ENCODE measurements at places on chromosomes 6 and 20. TPM values are rescaled to one million over a fixed set of nuclear protein-coding genes. Genes with fewer than 3 reads are reported as not detected.

- H3K4me3 ChIP-seq = no peak overlapping the region
- H3K27ac ChIP-seq = no peak overlapping the region
- no peaks in the 10 kb centered on the region for H3K36me3 ChIP-seq
These were observed 64.5 kb upstream of the STX16 start for GRCh38 chr20:58586565-58587093.

DNA sequence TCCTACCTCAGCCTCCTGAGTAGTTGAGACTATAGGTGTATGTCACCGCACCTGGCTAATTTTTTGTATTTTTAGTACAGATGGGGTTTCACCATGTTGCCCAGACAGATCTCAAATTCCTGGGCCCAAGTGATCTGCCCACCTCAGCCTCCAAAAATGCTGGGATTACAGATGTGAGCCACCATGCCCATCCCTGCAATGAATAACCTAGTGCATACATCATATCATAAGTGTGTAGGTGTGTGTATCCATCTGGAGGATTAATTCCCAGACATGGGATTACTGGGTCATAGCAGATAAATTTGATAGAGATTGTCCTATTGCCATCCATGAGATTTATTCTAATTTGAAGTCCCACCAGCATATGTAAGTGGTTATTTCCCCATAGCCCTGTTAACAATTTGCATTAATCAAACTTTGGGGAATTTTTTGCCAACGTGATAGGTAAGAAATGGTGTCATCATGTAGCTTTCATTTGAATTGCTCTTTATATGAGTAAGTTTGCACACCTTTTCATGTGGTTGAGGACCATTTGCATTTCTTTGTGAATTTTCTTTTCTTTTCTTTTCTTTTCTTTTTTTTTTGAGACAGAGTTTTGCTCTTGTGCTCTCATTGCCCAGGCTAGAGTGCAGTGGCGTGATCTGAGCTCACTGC lies 29.9 kb upstream of the BACH2 start:
- H3K4me3 ChIP-seq = no peak overlapping the region
- H3K27me3 ChIP-seq = no peaks in the 10 kb centered on the region
- no peaks in the 10 kb centered on the region for H3K36me3 ChIP-seq
- no peak overlapping the region for H3K27ac ChIP-seq
- no peaks in the 10 kb centered on the region for H3K4me1 ChIP-seq

SLC13A3 gene
- 2.4 TPM for total RNA-seq

GRCh38 chr6:141829566-141830360 lies 303.0 kb upstream of the GJE1 start:
- no peak overlapping the region for H3K27ac ChIP-seq
- no peaks in the 10 kb centered on the region for H3K36me3 ChIP-seq
- no peaks in the 10 kb centered on the region for H3K27me3 ChIP-seq
- no peak overlapping the region for H3K4me3 ChIP-seq

GRCh38 chr6:125940247-125941041 lies 16.1 kb upstream of the HINT3 start:
- H3K27me3 ChIP-seq = no peaks in the 10 kb centered on the region
- H3K4me3 ChIP-seq = no peak overlapping the region
- H3K27ac ChIP-seq = peak overlapping the region; percentile 15

GRCh38 chr6:27129095-27129815 lies 118.2 kb upstream of the PRSS16 start:
- H3K4me3 ChIP-seq = no peak overlapping the region
- H3K27me3 ChIP-seq = no peaks in the 10 kb centered on the region
- H3K27ac ChIP-seq = no peak overlapping the region
- H3K36me3 ChIP-seq = no peaks in the 10 kb centered on the region

GRCh38 chr6:226516-227073 lies 65.7 kb upstream of the DUSP22 start:
- H3K36me3 ChIP-seq = no peaks in the 10 kb centered on the region
- no peaks in the 10 kb centered on the region for H3K27me3 ChIP-seq
- no peak overlapping the region for H3K27ac ChIP-seq

DNA sequence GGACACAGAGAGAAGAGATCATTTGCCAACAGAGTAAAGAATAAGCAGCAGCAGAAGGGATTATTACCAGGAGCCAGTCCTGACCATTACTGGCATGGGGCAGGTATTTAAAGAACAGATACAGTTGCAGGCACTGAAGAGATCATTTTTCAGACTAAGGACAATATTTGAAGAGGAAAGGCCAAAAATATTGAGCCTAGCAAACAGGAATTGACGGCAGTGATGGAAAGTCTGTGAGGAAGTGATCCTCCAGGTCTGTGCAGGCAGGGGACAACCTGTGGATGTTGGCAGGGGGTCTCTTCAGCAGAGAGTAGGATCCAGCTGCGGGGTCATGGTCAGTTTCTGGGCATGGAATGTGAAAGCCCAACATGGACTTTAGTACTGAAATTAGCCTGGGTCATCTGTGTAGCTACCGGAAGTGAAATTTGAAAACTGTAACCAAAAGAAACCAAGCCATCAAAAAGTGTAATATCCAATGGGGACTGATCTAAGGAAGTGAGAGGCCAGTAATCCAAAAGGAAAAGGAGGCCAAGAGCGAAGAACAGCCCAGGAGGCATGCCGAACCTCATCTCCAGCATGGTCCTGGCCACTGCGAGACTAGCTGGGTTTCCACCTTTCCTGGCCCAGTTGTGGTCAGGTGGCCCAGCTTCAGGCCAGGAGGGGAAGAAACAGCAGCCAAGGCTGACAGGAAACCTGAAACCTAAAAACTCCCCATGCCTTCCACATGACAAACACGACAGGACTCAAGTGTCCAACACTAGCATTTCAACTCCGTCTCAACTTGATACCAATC lies 115.1 kb upstream of the TNFAIP3 start:
- no peak overlapping the region for H3K4me3 ChIP-seq
- H3K27ac ChIP-seq = no peak overlapping the region
- no peak for DNase-seq
- H3K4me1 ChIP-seq = peaks cover 6% of the 10 kb centered on the region
- H3K27me3 ChIP-seq = no peaks in the 10 kb centered on the region

EBF4 gene
- 11.6 TPM for total RNA-seq

TULP1 gene
- total RNA-seq = not detected

GRCh38 chr20:13996265-13996664 lies 949 bp downstream of the MACROD2 start:
- no peaks in the 10 kb centered on the region for H3K4me1 ChIP-seq
- H3K27me3 ChIP-seq = no peaks in the 10 kb centered on the region
- peak; percentile 21 for DNase-seq
- peak overlapping the region; percentile 90 for H3K4me3 ChIP-seq
- H3K27ac ChIP-seq = no peak overlapping the region

CCDC170 gene
- 1.2 TPM for total RNA-seq

DNA sequence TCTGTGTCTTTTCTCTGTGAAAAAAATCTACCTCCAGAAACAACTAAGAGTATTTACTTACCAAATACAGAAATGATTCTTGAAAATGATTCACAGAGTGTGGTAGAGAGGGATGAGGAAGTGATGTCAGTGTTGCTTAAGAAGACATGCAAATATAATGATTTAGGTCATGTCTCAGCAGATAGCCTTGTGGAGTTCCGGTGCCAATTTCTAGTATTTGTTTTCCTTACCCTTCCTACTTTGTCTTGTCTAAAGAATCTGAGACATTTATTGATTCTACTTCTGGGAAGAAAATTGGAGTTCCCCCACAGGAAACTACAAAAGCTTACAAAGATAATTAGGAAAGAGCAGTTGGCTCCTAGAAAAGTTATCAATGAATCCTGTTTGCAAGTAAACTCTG lies 68.8 kb downstream of the GJA1 start:
- no peaks in the 10 kb centered on the region for H3K27me3 ChIP-seq
- H3K4me3 ChIP-seq = no peak overlapping the region
- H3K36me3 ChIP-seq = no peaks in the 10 kb centered on the region
- H3K27ac ChIP-seq = peak overlapping the region; percentile 50

GRCh38 chr20:30513050-30513628 lies 744.3 kb upstream of the DEFB115 start:
- no peak for DNase-seq
- no peaks in the 10 kb centered on the region for H3K27me3 ChIP-seq
- no peaks in the 10 kb centered on the region for H3K36me3 ChIP-seq
- no peaks in the 10 kb centered on the region for H3K4me1 ChIP-seq
- no peak overlapping the region for H3K4me3 ChIP-seq

DNA sequence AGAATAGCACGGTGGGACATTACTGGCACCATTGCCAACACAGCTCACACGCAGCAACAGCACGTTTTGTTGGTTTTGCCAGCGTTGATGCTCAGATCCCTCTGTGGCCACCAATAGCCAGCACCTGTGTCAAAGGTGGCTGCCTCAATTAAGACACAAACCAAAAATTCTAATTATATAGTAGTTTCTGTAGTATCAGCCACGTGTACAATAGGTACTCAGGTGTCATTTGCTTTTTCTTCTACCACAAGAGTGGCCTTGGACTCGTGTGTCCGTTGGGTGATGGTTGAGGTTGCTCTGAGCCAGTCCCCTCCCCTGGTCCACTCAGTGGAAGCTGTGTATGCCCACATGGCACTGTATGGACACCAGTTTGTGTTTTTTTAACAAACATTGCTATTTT lies 105.1 kb downstream of the CARMIL1 start:
- H3K27me3 ChIP-seq = no peaks in the 10 kb centered on the region
- no peak overlapping the region for H3K27ac ChIP-seq
- H3K36me3 ChIP-seq = no peaks in the 10 kb centered on the region
- no peak for DNase-seq

STMND1 gene
- total RNA-seq = 0.27 TPM

DNA sequence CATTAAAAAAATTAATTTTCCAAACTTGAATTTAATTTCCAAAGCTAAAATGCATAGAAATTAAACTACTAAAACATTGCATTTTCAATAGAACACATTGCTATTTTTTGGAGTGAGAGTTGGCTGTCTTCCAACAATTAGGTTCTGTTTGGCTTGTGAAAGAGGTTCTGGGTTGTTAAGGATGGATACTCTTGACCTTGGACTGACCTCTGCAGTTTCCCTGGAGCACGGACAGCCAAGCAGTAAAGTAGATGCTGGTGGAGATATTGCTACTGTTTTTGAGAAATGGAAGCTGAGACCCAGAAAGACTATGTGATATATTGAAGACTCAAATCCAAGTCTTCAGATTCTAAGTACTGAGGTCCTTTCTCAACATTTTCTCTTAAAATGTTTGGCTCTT lies 95.9 kb upstream of the CHD6 start:
- H3K36me3 ChIP-seq = no peaks in the 10 kb centered on the region
- no peaks in the 10 kb centered on the region for H3K27me3 ChIP-seq
- H3K27ac ChIP-seq = no peak overlapping the region

GRCh38 chr6:107264357-107264840 lies 149.1 kb upstream of the BEND3 start:
- peaks cover 8% of the 10 kb centered on the region for H3K4me1 ChIP-seq
- H3K27me3 ChIP-seq = no peaks in the 10 kb centered on the region
- DNase-seq = peak; percentile 38
- H3K36me3 ChIP-seq = no peaks in the 10 kb centered on the region
- no peak overlapping the region for H3K27ac ChIP-seq
- H3K4me3 ChIP-seq = no peak overlapping the region

AIG1 gene
- total RNA-seq = 103 TPM

DNA sequence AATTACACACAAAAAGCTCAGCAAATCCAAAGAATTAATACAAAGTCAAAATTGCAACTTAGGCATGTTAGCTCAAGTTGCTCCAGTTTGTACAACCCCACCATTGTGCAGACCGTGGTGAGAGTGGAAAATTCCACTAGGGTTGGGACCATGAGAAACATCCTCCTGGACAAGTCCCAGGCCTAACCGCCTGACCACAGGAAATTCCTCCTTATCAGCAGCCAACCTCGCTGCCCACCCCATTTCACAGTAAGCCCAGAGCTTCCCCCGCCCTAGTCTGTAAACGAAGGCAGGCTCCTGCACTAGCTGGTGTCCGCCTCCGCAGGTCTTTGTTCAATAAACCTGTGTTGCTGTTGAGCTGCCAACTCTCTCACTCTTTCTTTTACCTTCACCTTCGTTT lies 1023.3 kb downstream of the EYS start:
- H3K27me3 ChIP-seq = no peaks in the 10 kb centered on the region
- DNase-seq = peak; percentile 51
- H3K36me3 ChIP-seq = no peaks in the 10 kb centered on the region
- H3K27ac ChIP-seq = peak overlapping the region; percentile 30
- no peak overlapping the region for H3K4me3 ChIP-seq
